ENCODE measurements at places on chromosomes 7 and 10.
A peak's percentile ranks its signal among the peaks of the same experiment; 100 is the strongest.

DNA sequence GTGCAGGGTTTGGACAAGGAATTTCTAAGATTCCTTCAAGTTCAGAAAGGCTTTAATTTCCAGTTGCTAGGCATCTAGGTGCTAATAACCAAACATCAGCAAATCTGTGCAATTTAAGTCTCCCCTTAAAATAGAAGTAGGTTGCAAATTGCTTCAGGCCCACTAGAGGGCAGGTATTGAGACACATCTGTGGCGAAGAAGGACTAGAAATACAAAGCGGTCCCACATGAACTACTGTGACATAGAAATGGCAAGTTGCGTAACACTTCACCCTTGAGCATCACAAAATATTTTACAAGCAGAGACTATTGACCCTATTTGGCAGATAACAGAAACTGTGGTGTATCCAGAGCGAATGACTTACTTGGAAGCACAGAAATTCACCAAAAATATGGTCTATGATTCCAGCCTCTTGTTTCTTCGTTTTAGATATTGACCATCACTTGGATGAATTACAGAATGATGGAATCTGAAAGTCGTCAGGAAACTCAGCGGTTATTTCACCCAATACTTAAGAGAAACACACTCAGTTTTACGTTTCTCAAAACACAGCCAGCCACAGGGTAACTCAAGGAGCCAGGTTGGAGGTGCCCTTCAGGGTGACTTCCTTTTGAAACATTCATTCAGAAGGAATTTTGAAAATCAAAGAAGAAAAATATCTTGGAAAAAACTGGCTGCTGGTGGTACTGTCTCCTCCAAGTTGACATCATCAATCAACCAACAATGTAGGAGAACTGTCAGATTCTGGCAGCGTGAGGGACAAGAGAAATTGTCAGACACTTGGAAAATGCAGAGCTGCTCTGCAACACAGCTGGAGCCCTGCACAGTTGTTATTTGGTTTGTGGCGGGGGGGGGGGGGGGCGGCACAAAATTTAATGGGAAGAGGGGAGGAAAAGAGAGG lies 256.3 kb upstream of the MINDY3 start:
- DNase-seq, result no peak

DNA sequence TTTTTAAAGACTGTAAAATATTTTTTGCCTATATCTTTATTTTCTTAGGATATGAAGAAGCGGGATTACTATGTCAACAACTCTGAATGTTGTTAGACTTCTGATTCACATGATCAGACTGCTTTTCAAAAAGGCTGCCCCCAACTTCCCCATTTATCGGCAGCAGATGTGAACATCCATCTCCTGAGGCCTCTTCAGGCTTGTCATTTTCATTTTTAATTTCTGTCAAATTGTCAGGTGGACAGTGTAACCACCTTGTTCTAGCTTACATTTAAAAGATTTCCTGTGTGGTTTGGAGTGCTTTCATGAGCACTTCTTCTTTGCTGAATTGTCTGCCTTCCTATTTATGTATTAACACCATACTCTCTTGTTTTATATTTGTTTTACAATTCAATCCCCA lies 78.8 kb upstream of the GSDME start:
- peak; percentile 28 for DNase-seq

GRCh38 chr10:110501142-110501937 lies 3.6 kb downstream of the DUSP5 start:
- DNase-seq, result peak; percentile 78

GRCh38 chr10:1015688-1016087 lies 10.0 kb downstream of the IDI2 start:
- DNase-seq, result no peak

- DNase-seq, result peak; percentile 40
These were observed 192.1 kb upstream of the KLF14 start for GRCh38 chr7:130926001-130926691.

DNA sequence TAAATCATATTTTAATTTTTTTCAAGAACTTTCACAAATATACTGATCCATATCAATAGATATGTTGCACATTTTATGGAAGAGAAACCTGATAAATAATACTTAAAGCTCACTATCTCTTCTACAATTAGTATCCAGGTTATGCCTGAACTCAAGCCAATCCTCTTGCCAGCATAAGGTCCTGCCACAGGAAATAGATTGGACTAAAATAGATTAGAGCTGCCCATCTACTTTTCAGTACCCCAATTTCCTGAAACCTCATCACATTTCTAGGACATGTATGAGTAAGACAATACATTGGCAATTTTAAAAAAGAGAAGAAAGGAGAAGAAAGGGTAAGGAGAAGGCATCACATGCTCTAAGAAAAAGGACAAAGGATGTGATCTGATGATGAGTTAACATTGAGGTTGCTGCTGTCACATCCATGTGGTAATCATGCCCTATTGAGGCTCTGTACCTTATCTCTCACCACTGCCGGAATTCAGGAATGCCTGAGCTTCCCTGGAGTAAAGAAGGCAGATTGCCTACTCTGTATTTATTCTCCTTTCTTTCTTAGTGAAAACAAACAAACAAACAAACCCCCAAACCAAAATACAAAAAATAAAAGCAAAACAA lies 199.7 kb downstream of the ANK3 start:
- no peak for DNase-seq

GRCh38 chr7:94649450-94649849 lies 6.5 kb downstream of the SGCE start:
- no peak for DNase-seq

- no peak for DNase-seq
These were observed 31.3 kb upstream of the INSYN2A start for GRCh38 chr10:127227663-127228062.

DNA sequence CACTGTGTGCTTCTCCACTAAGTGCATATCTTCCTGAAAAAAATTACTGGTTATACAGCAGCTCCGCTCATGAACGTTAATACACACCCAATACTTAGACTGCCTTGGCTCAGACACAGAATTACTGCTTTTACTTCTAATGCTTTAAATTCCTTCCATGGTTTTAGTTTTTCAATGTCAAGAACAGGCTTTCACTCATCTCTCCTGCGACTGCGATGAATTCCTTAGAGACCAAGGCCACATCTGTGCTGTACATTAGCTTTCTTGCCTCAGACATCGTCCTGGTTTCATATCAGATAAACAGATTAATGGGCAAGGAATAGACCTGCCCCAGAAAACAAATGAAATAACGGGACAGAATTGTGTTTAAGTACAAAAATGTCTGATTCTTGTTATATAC lies 120.2 kb downstream of the CYP26A1 start:
- DNase-seq, result no peak

DNA sequence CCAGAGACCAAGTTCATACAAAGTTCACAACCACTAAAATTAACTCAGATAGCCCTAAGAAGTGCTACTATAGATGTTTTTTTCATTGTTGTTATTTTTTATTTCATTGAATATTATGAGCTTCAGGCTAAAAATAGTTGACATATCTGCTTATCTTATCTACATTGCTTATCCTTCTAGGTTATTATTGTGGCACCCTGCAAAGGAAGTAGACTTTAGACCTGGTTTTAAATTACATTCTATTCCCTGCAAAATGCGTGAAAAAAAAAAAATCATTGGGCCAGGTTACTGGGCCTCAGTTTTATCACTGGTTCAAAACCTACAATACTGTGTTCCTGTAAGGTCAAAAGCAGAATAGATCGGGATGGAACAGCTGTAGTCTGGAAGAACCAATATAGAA lies 811.0 kb downstream of the GRM8 start:
- DNase-seq, result no peak

GRCh38 chr10:3290550-3290949 lies 118.0 kb upstream of the PITRM1 start:
- no peak for DNase-seq

GRCh38 chr7:50399635-50400034 lies 50.5 kb downstream of the FIGNL1 start:
- DNase-seq, result no peak

- DNase-seq, result no peak
These were observed 743 bp upstream of the ZCCHC24 start for GRCh38 chr10:79445977-79446757.

DNA sequence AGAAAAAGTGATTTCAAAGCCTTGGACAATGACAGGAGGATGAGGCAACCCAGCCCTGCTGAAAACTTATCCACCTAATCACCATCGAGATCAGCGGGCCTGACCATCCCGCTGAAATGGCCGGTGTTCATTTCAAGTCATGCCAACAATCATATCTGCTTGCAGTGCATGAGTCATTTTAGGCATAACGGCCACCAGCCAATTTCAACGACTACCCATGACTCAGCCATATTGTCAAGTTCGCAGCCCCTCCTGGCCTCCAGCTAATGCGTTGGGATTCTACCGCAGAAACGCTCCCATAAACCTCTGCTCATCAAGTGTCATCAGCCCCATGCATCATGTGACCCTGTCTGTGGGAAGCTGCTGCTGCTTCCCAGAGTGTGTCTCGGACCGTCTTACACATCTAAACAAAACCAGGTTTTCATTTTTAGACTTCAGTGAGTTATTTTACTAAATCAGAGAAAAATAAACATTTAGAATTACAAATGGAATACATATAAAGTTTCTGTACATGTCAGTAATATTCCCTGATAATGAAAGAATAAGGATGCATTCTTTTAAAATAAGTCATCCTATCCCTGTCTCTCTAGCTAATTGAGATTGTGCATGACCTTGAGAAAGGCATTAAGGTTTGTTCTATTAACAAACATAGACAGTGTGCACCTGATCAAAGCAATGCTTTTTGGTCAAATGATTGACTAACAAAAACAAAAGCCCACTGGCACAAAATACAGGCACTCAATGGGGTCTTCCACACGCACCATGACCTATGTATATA lies 188.9 kb downstream of the ADAM12 start:
- DNase-seq, result no peak

GRCh38 chr7:68205826-68206225 lies 1209.2 kb downstream of the TYW1 start:
- no peak for DNase-seq

DNA sequence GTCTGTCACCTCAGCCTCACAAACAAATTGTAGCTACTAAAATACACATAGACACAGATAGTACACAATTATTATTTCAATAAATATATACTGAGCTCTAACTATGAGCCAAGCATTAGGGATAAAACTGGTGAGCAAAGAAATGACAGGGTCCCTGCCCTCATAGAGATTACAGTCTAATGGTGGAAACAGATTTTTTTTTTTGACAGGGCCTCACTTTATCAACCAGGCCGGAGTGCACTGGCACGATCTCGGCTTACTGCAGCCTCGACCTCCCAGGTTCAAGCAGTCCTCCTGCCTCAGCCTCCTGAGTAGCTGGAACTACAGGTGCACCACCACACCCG lies 695 bp upstream of the RBM28 start:
- DNase-seq, result no peak

DNA sequence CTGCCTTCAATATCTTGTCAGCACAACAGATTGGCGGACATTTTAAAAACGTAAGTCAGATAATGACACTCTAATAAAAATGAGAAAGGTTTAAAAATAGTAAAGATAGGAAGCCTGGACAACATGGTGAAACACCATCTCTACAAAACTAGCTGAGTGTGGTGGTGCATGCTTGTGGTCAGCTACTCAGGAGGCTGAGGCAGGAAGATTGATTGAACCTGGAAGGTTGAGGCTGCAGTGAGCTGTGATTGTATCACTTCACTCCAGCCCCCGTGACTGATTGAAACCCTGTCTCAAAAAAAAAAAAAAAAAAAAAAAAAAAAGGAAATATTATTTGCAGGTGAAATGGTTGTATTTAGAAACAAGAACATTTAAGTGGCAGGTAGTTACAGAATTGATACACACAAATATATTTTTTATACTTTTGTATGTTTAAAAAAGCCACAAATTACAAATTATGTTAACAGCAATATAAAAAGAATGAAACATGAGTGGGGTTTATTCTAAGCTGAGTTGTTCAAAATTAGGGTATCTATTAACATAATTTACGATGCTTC lies 141.9 kb downstream of the ADK start:
- no peak for DNase-seq

DNA sequence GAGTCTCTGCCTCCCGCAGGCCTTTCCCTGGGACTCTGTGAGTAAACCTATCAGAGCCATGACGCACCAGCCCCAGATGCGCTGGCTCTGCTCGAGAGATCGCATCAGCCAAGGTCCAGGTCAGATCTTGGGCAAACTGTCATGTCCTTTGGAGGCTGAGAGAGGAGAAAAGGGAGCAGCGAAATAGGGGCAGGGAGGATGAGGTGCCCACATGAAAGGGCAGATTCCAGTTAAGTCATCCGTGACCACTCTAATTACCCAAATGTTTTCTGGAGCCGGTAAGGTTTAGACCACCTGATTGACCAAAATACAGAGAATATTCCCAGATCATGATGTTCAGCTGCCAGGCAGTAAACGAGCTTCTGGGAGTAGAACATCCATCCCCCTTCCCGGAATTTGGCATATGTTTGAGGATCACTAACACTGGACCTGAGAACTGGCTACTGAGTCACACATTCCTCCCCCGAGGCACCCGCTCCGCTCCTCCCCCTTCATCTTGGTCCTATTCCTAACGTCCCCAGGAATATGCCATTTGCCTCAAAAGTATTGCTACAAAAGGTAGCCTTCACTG lies 88.0 kb downstream of the FGFR2 start:
- no peak for DNase-seq

- no peak for DNase-seq
These were observed 6.8 kb upstream of the NCOA4 start for GRCh38 chr10:46037107-46037825.

GRCh38 chr10:93452143-93452542 lies 30.0 kb downstream of the MYOF start:
- no peak for DNase-seq

GRCh38 chr7:55127622-55128081 lies 108.8 kb downstream of the EGFR start:
- no peak for DNase-seq

DNA sequence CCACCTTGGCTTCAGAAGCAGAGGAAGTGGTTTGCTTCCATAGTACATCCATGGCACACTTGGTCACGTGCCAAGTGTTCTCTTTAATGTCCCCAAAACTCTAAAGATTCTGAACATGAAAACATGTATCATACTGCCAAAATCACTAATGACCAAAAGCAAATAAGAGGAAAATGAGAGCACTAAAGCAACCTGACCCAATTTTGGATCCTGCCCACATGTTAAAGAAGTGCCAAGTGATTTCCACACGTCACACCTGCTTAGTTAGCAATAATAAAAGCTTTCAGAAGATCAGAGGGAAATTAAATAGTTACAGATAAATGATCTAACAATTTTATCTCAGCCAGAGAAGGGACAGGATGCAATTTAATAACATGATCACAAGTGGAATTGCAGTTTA lies 1170.0 kb downstream of the XPNPEP1 start:
- no peak for DNase-seq

DNA sequence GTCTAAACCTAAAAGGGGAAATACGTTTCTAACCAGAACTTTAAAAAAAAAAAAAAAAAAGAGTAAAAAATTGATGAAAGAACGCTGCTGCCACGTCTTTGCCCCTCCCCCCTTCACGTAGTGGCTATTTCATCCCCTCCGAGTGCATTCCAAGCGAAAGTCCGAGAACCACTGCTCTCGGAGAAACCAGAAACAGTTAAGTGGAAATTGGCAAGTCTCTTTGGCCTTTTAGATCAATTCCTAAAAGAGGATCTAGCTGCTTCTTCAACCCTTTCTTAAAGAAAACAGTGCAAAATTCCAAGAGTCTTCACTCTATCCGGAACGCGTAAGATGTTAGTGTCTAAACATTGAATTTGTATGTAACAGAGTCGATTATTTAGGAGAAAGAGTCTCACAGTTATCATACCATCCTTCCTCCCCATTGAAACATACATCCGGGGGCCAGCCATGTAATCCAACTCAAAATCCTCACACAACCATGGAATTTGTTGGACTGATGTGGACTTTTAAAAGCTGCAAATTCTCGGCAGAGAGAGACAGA lies 1.1 kb downstream of the P4HA1 start:
- DNase-seq, result peak; percentile 43

GRCh38 chr7:82335001-82335400 lies 108.6 kb downstream of the CACNA2D1 start:
- no peak for DNase-seq

GRCh38 chr10:18224626-18225445 lies 84.6 kb downstream of the CACNB2 start:
- DNase-seq, result no peak
